ENCODE measurements at places on chromosomes 7 and 10.

GRCh38 chr7:130151591-130152492 lies 53.4 kb downstream of the TMEM209 start:
- no peak for DNase-seq

GRCh38 chr7:129279757-129280156 lies 54.9 kb downstream of the AHCYL2 start:
- no peak for DNase-seq

- no peak for DNase-seq
Measured at GRCh38 chr10:4843525-4844180, 17.6 kb downstream of the AKR1E2 start.

DNA sequence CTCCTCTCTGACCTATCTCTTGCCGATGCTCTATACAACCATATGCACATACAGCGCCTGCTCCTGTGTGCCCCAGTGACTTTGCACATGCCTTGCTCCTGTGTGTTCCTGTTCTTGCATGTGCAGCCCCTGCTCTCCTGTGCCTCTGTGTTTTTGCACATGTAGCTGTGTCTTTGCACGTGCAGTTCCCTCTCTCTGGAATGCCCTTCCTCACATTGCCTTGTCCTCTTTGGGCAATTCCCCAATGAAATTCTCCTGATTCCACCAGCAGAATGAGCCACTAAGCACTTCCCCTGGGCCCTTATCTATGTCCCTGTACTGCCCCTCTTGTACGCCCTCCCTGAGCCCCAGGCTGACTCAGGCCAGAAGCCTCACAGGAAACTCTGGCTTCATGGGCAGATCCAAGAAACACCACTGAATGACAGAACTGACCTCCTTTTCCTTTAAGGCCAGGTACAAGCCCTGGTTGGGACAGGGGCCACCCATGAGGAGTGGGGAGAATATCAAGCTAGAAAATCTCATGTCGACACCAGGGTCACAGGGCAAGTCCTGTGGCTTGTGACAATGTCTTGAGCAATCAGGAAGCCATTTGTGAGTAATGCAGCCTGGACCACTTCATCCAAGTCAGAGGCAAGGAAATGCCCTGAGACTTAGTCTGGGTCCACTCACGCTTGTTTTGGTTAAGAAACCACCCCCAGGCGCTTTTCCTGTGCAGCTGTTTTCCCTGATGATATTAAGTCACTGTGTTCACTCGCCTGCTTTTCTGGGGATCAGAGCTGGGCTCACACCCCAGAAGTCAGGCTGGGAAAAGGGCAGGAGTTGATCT lies 1.9 kb upstream of the ARHGAP22 start:
- DNase-seq = peak; percentile 55

- DNase-seq = no peak
Measured at GRCh38 chr10:36421992-36422391, 703.4 kb upstream of the ANKRD30A start.

GRCh38 chr7:107501593-107501992 lies 31.7 kb downstream of the GPR22 start:
- peak; percentile 58 for DNase-seq

- DNase-seq = no peak
Measured at GRCh38 chr10:104472957-104473745, 119.5 kb downstream of the CFAP58 start.

- no peak for DNase-seq
Measured at GRCh38 chr10:78746155-78746763, 322.5 kb upstream of the ZMIZ1 start.

- DNase-seq = no peak
Measured at GRCh38 chr10:117541909-117542705, 439 bp upstream of the EMX2 start.

GRCh38 chr7:110484356-110484755 lies 606.6 kb upstream of the LRRN3 start:
- DNase-seq = no peak

- DNase-seq = no peak
Measured at GRCh38 chr10:133277277-133277992, 767 bp upstream of the ADAM8 start.

GRCh38 chr7:44853391-44853790 lies 5.5 kb upstream of the H2AZ2 start:
- no peak for DNase-seq

DNA sequence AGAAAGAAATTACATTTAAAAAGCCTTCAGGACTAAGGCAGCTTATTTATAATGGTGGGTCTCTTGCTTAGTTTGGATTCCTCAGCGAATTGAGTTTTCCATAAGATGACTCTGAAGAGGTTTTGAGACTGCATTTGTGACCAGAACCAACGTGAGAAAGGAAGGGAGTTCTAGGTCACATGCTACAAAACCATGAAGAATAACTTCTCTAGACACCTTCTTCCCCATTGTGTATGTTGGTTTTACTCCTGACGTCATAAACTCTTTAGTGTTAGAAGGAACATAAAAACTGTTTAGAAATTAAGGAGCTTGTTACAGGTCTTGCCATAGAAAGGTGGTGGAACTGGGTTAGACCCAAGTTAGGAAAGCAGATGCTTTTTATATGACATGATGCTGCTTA lies 11.1 kb downstream of the PTPN12 start:
- peak; percentile 17 for DNase-seq

DNA sequence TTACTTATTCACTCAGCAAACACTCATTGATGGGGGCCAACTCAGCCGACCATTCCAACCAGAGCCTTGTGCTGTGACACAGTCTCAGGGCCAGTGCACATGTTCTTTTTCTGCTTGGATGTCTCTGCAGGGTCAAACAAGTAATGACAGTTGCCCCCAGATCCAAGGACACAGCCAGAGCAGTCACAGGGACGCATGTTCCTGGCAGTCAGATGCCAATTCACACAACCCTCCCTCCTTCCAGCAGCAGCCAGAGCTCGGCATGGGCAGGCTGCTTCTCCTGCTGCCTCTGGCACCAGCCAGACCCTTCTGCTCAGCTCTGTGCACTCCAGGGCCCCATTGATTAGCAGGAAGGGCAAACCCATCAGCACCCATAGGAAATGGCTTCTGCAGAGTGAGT lies 20.3 kb downstream of the DRGX start:
- DNase-seq = no peak

- no peak for DNase-seq
Measured at GRCh38 chr7:94687076-94687475, 31.1 kb upstream of the SGCE start.

DNA sequence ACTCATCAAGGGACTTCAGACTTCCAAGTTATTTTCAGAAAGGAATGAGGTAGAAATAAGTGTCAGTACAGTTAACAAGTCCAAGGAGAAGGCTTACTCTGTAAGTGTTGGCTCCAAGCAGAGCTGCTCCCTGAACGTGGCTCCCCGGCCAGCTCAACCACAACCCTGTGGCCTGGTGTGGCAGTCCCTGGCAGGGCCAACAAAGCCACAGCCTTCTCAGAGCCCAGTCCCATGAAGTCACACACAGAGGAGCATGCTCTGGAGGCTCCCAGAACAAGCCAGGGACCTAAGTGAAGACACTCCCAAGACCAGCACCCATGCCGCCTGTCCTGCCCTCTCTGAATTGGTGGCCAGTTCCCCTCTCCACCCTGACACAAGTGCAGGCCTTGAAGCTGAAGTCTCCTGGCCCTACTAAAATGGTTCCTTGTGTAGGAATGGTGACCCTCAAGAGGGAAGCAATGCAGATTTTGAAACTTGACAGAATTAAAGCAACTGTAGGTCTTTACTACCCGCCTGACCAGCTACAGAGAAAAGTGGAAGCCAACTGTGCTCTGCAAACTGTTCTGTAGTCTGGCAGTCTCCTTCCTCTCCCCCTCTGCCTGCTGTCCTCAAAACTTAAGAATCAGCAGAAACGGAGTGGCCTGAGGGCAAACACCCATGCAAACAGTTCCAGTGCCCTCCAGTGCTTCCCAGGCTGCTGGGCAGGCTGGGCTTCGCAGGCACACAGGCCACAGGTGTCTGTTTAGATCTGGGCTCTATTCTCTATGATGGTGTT lies 51.1 kb downstream of the NOD1 start:
- peak; percentile 66 for DNase-seq

- no peak for DNase-seq
Measured at GRCh38 chr7:46385662-46386309, 464.7 kb upstream of the IGFBP3 start.

GRCh38 chr10:116888380-116889055 lies 39.2 kb downstream of the ENO4 start:
- DNase-seq = no peak

GRCh38 chr10:78319841-78320240 lies 286.2 kb downstream of the RPS24 start:
- DNase-seq = no peak

- DNase-seq = no peak
Measured at GRCh38 chr7:74554178-74554577, 100.5 kb downstream of the GTF2IRD1 start.

GRCh38 chr7:12570534-12571461 lies at the start of gene SCIN:
Gene SCIN, plus strand, starts transcription at chr7:12570720. Its CDS starts 67 bp downstream, at chr7:12570787.
- DNase-seq = peak; percentile 60

DNA sequence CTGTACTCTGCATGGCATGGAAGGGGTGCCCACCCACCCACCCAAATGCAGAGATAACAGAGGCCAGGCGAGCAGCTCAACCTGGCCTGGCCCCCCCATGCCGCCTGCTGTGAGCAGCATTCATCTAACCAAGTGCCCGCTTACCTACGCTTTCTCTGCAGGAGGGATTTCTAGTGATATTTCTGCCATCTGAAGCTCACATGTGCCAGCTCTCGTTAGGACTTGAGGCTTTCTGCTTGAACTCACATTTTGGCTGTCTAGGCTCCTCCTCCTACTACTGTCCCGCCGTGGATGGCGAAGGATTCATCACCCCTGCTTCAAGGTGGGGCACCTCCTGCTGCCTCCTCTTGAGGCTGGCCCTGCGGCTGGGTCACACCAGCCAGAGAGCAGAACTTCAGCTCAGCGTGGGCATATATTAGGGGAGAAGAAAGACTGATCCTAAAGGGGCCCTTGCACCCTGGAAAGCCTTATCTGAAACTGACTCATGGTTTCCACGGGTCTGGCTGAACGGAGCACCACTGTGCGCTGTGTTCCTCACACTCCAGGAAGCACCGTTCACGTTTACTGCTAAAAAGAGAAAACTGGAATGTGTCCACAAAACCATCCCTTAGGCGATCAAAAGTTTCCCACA lies 45.5 kb downstream of the CTBP2 start:
- no peak for DNase-seq

- no peak for DNase-seq
Measured at GRCh38 chr7:156019776-156020565, 207.7 kb upstream of the SHH start.

GRCh38 chr7:37208528-37208927 lies 240.1 kb downstream of the ELMO1 start:
- DNase-seq = peak; percentile 98

GRCh38 chr7:17446340-17446739 lies 147.9 kb downstream of the AHR start:
- DNase-seq = no peak

GRCh38 chr7:93239824-93240223 lies 7.7 kb downstream of the VPS50 start:
- no peak for DNase-seq

- DNase-seq = no peak
Measured at GRCh38 chr7:26675143-26675887, 189.1 kb downstream of the SKAP2 start.

DNA sequence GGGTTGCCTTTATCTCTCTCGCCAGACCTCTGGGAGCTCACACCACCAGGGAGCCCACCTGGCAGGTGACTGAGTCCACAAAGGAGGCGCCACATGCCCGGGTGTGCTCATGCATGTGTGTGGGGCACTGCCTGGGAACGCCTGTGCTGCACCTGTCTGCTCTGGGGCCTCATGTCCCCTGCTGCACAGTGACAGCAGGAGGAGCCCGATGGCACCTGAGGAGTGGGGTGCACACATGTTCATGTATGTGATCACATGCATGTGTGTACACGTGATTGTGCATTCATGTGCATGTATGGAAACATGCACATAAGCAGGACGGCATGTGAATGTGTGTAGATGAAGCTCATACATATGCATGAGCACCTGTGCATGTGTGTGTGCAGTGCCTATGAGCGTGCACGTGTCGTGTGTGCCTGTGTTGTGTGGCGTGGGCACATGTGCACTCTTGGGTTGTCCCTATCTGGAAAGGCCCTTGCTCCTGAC lies 22.0 kb downstream of the YKT6 start:
- DNase-seq = no peak

- no peak for DNase-seq
Measured at GRCh38 chr7:133836666-133837065, 290.5 kb upstream of the LRGUK start.

DNA sequence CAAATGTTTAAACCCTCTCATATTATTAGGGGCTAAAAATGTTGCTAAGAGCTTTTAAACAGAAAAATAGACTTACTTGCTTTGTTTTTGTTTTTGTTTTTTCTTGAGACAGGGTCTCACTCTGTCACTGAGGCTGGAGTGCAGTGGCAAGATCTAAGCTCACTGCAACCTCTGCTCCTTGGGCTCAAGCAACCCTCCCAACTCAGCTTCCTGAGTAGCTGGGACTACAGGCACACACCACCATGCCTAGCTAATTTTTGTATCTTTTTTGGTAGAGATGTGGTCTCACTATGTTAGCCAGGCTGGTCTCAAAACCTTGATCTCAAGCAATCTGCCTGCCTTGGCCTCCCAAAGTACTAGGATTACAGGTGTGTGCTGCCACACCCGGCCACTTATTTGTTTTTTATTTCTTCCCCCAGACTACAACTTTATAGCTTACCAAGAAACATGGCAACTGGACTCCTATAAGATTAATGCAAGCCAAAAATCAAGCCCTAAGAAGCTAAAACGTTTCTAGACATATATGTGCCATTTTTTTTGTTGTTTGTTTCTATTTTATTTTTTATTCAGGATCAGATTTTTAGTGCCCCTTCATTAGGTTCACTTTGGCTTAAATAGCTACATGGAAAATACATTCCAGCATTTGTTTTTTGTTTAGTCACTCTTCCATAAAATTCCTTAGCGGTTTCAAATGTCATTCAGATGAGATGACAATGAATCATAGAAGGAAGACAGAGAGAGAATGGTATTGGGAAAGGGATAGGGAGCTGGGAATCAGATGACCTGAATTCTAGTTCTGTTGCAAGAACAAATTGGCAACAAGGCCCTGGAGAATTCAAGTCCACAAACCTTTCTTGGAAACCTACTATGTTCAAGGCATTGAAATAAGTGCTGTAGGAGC lies 163.4 kb upstream of the MKLN1 start:
- no peak for DNase-seq

- no peak for DNase-seq
Measured at GRCh38 chr7:112381311-112382091, 68.8 kb upstream of the IFRD1 start.

- no peak for DNase-seq
Measured at GRCh38 chr7:137583172-137583571, 239.6 kb upstream of the PTN start.

All from pons (tissue), 1 donor.